ENCODE measurements at places on chromosomes 7 and 10.

- no peak for DNase-seq
These were observed 180.2 kb downstream of the FRMD4A start for GRCh38 chr10:14150526-14150925.

GRCh38 chr7:132138817-132139216, 437.5 kb downstream of the PLXNA4 start:
- DNase-seq = no peak

- no peak for DNase-seq
These were observed 43.1 kb downstream of the MINPP1 start for GRCh38 chr10:87547734-87548311.

DNA sequence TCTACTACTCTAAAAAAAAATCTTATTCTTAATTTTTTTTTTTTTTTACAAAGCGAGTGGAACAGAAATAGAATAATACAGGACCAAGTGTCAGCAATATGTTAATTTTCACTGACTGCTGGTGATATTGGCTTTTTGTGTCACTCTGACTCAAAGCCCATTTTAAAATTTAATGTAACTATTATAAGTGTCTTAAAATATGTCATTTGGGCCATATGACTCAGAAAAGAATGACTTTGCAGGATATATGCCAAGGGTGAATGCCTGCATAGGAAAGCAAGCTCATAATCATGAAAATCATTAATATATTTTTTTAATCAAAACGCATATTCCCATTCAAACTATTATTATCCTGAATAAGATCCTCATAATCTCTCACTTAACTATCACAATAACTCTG, 149.2 kb downstream of the GNAT3 start:
- no peak for DNase-seq

GRCh38 chr10:26969145-26969926, 108.6 kb upstream of the ABI1 start:
- no peak for DNase-seq

DNA sequence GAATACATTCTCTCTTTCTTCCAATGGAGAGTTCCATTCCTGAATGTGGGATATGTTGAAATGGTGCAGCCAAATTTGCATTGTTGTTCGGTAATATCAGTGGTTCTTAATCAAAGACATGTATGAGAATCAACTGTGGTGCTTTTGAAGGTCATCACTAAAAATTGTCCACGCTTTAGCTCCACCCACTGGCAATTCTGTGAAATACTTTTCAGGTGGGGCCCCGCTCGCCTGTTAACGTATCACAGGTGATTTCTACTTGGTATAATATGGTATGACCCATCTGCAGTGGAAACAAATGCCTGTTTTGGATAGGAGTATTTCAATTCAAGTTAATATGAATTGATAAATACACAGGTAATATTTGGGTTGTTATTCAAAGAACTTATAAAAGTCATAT, 178.4 kb downstream of the NSUN6 start:
- DNase-seq = no peak

DNA sequence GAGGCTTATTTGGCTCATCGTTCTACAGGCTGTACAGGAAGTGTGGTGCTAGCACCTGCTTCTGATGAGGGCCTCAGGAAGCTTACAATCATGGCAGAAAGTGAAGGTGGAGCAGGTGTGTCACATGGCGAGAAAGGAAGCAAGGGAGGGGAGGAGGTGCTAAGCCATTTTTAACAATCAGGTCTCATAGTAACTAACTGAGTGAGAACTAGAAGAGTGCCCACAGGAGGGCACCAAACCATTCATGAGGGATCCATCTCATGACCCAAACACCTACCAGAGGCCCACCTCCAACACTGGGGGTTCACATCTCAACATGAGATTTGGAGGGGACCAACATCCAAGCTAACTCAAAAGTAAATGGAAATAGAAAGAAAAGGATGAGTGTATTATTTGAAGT, 78.1 kb downstream of the CXCL12 start:
- no peak for DNase-seq

GRCh38 chr7:83148776-83149175, 13.9 kb downstream of the PCLO start:
- no peak for DNase-seq

- no peak for DNase-seq
These were observed 25.8 kb downstream of the AQP1 start for GRCh38 chr7:30937416-30937815.

DNA sequence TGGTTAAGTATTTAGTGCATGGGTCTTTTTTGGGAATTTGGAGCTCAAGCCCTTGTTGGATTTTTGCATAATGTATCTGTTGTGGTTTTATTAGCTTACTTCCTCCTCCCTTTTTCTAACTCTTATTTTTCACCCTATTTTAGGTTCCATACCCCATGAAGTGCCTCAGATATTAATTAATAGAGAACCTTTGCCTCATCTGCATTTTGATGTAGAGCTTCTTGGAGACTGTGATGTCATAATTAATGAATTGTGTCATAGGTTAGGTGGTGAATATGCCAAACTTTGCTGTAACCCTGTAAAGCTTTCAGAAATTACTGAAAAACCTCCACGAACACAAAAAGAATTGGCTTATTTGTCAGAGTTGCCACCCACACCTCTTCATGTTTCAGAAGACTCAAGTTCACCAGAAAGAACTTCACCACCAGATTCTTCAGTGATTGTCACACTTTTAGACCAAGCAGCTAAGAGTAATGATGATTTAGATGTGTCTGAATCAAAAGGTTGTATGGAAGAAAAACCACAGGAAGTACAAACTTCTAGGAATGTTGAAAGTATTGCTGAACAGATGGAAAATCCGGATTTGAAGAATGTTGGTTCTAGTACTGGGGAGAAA, 28.0 kb downstream of the SIRT1 start:
- DNase-seq = no peak

GRCh38 chr10:103506061-103506460, 12.6 kb downstream of the NEURL1 start:
- no peak for DNase-seq

GRCh38 chr10:988667-989545, 672 bp downstream of the GTPBP4 start:
- no peak for DNase-seq

- DNase-seq = no peak
These were observed 5.9 kb upstream of the ANKRD7 start for GRCh38 chr7:118218413-118219156.

- DNase-seq = no peak
These were observed 89.2 kb downstream of the PTEN start for GRCh38 chr10:87952612-87953011.

DNA sequence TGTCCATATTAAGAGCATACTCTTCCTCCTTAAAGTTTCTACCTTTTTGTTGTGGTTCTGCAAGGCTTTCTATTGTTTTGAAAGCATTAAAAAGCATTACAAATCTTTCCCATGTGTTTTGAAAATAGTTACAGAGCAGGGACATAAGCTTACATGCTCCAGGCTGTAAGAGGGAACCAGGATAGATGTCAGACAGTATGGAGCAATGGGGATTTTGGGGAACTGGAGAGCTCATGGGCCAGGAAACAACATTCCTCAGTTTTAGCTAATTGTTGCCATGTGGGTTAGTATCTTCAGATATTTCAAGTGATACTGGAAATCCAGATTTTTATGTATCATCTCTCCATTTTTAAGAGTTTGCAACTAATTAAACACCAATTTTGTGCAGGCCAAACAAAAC, 3.5 kb downstream of the MDFIC start:
- DNase-seq = no peak

- DNase-seq = peak; percentile 73
These were observed 2.0 kb downstream of the SRGN start for GRCh38 chr10:69089638-69090599.

DNA sequence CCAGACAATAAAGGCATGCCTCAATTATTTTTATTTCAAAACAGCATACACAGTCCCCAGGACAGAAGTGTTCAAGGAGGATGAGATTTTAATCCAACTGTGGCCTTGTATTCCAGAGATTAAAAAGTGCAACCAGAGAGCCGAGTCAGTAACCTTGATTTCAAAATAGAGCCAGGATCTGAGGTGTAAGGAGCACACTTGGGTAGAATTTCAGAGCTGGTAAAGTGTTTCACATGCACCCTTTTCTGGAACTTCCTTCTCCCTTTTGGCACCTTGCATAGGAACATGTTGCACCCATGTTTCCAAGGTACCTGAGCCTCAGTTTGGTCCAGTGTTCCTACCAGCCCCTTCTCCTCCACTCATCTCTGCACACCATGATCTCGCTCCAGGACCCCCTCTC, 225.1 kb downstream of the TRIL start:
- DNase-seq = no peak

GRCh38 chr10:4588824-4589223, 237.2 kb upstream of the AKR1E2 start:
- DNase-seq = no peak

DNA sequence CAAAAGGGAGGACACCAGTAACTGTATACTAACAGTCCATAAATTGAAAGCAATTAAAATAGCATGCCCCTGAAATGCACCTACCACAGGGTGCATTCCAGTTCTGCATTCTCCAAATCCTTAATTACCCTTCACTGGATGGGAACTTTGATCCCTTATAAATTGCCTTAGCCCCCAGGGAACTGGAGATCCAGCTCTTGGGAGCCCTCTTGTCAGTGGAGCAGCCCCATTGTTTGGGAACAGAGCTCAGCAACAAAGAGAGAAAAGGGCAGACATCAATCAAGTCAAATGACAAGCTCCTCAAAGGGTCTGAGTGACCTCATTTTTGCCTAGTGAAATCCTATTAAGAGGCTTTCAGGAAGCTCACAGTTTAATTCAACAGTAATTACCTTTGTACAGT, 472.6 kb downstream of the XPNPEP1 start:
- DNase-seq = no peak

- no peak for DNase-seq
These were observed 2.4 kb downstream of the HECTD2 start for GRCh38 chr10:91412354-91413087.

DNA sequence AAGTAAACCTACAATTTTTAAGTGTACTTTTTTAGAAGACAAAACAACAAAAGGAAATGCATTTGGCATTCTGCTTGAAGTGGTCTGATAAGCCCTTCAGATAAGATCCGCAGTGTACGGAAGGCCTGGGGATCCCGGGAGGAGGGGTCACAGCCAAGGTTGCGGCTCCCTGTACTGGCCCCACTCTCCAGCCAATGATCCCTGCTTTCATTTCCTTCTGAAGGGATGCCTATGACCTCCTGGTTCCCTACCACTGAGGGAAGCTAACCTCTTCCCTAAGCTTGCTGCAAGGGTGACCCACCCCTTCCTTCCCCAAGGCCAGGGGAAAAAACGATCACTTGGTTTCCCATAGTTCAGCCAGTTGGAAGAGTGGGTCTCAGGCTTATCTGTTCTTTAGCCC, 5.3 kb downstream of the DENND2A start:
- no peak for DNase-seq

DNA sequence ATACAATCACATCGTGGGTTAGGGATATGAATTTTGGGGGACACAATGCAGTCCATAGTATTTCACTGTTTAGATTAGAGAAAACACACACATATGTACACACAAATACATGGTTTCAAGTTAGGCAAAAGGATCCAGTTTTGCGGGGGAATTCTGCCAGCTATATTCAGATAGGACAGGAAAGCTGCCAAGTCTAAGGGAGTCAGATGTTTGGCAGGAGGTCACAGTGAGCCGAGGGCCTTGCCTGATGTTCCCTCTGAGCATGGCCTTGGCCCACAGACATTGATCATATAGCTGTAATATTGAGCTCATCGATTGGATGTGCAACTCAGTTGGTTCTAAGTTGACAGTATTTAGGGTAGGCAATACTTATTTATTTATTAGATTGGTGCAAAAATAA, 122.8 kb downstream of the ADRA2A start:
- DNase-seq = no peak

GRCh38 chr10:129046065-129046681, 420.9 kb upstream of the MGMT start:
- no peak for DNase-seq

DNA sequence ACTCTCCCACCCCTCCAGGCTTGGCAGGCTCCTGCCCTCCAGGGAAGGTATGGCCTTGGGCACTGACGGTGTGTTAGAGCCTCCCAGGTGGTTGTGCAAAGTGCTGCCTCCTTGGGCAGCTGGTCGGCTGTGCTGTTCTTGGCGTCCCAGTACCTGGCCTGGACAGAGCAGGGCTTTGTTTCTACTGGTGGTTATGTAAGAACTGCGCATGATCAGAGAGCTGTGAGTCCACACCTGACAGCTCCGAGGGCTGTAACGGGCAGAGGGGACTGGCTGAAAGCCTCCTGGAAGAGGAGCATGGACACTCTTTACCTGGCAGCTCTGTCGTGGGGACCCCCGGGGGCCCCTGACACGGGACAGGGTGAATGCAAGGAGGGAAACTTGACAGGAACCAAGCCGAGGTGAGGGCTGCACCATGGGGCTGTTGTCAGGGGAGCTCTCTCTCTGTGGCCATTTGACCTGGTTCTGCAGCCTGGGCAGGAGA, 3.1 kb upstream of the SFRP5 start:
- no peak for DNase-seq

- no peak for DNase-seq
These were observed 52.6 kb downstream of the JAKMIP3 start for GRCh38 chr10:132118366-132118765.

- no peak for DNase-seq
These were observed 32.1 kb downstream of the HERC4 start for GRCh38 chr10:68043030-68043429.

DNA sequence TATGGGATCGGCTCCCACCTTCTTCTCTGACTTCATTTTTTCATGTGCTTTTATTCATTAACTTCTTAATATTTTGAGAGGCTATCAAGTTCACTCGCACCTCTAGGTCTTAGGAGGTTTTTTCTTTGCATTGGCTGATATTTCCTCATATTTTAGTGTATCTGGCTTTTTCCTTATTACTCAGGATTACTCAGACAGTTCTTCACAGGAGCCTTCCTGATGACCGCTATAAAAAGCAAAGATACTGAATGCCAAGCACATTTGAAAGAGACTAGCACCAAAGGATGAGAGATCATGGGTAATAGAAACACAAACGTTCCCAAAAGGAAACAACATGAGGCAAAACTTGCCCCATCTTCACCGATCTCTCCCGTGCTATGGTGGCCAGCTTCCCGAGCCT, 409.2 kb upstream of the KLF6 start:
- DNase-seq = no peak

GRCh38 chr10:129199826-129200225, 267.2 kb upstream of the MGMT start:
- DNase-seq = no peak

DNA sequence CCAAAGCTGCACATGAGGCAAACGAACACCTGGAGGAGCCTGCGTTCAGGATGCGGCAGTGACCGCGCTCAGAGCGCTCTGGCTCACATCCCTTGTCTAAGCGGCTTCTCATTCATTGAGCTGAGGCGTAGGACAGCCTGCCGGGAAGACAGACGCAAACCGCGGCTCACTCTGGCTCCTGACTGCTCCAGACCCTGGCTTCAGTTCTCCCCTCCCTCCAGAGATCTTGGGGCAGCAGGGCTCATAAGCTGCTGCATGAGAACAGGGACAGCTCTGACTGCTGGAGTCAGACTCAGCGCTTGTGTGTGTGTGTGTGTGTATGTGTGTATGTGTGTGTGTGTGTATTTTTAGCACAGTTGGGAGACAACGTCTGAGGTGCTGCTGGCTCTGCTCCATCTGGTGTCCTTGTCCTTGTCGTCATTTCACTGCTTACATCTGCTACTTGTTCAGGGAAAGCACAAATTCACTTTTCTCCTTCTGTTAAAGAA, 15.8 kb upstream of the LYZL2 start:
- peak; percentile 17 for DNase-seq

- no peak for DNase-seq
These were observed 25.5 kb downstream of the SKIDA1 start for GRCh38 chr10:21499701-21500577.

- no peak for DNase-seq
These were observed 188.7 kb downstream of the PPP1R9A start for GRCh38 chr7:95095966-95096540.

Measured in stimulated activated CD4-positive, alpha-beta T cell treated with anti-CD3 and anti-CD28 coated beads, Interleukin-15, amount 100 ng/mL, for 48 hours (primary cell).